ENCODE measurements at places on chromosomes 11 and 22. TPM values are rescaled to one million over a fixed set of nuclear protein-coding genes. Genes with fewer than 3 reads are reported as not detected.

DNA sequence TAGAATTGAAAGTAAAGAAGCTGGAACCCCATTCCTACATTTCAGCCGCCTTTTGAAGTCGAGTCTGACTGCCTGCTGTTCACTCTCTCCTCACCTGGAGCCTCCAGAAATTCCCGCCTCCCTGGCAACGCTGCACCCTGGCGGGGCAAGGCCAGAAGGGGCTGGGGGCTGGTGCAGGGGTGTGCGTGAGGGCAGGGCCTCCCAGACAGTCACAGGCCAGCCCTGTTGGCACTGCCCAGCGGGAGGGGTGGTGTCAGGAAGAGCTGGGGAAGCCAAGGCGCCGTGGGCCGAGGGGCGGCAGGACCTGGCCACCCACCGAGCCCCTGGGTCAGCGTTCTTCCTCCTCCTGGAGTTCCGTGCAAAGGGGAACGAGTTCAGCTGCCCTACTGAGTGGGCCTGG is 123.2 kb downstream of the KCNQ1OT1 start:
- no peak overlapping the region for H3K27ac ChIP-seq
- DNase-seq, result peak; percentile 6
- no peaks in the 10 kb centered on the region for H3K4me1 ChIP-seq
- no peak overlapping the region for H3K4me3 ChIP-seq
- H3K36me3 ChIP-seq, result no peaks in the 10 kb centered on the region
- H3K27me3 ChIP-seq, result no peaks in the 10 kb centered on the region

DNA sequence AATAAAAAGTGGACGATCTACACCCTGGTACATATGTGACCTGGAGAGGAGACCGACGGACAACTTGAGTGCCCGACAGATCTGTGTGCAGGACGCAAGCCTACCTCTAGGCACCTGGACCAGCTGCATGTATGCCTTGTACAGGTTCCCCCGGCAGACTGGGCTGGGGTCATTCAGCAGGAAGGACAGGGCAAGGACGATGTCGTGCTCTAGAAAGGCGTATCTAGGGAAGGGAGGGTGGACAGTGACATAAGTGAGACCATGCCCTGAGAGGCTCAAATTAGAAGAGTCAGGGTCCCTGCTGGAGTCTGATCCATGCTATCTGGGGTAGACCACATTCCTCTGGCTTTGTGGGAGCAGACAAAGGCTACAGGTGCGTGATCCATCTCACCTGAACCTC is 7.9 kb downstream of the RSPH14 start:
- H3K4me3 ChIP-seq, result no peak overlapping the region
- no peak for DNase-seq
- H3K36me3 ChIP-seq, result no peaks in the 10 kb centered on the region
- no peak overlapping the region for H3K27ac ChIP-seq
- H3K27me3 ChIP-seq, result no peaks in the 10 kb centered on the region

DNA sequence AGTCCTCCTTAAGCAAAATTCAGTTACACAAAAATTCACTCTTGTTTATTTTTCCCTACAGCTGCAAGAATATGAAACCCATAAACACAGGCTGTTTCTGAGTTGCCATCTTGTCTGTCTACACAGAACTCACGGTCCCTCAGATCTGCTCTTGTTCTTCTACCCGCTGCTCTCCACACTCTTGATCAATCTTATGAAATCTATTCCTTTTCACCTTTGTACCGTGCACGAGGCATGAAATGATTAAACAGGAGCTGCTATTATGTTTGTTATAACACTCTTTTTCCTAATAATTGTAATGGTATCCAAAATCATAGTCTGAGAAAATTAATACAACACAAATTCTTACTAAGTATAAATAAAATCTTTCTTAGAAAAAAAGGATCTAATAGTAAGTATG is 266.1 kb upstream of the PITPNB start:
- H3K4me1 ChIP-seq, result no peaks in the 10 kb centered on the region
- no peak for DNase-seq
- H3K27ac ChIP-seq, result no peak overlapping the region
- H3K27me3 ChIP-seq, result peaks cover 49% of the 10 kb centered on the region
- peaks cover 2% of the 10 kb centered on the region for H3K36me3 ChIP-seq
- H3K4me3 ChIP-seq, result no peak overlapping the region

DNA sequence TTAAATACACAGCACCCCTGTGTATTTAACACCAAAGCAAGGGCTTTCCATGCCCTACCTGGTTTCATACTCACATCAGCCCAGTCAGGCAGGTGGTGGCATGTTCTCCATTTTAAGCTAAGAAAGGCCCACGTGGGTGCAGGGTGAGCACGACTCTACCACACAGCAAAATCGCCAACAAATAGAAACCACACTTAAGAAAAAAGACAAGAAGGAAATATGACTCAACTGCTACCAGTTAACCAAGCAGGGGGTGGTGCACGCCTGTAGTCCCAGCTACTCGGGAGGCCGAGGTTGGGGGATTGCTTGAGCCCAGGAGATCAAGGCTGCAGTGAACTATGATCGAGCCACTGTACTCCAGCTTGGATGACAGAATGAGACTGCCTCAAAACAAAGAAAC is 35.2 kb upstream of the TFIP11 start:
- H3K27ac ChIP-seq, result peak overlapping the region; percentile 45
- H3K4me3 ChIP-seq, result no peak overlapping the region
- peaks cover 2% of the 10 kb centered on the region for H3K36me3 ChIP-seq
- H3K4me1 ChIP-seq, result peaks cover 16% of the 10 kb centered on the region
- no peak for DNase-seq
- no peaks in the 10 kb centered on the region for H3K27me3 ChIP-seq

DNA sequence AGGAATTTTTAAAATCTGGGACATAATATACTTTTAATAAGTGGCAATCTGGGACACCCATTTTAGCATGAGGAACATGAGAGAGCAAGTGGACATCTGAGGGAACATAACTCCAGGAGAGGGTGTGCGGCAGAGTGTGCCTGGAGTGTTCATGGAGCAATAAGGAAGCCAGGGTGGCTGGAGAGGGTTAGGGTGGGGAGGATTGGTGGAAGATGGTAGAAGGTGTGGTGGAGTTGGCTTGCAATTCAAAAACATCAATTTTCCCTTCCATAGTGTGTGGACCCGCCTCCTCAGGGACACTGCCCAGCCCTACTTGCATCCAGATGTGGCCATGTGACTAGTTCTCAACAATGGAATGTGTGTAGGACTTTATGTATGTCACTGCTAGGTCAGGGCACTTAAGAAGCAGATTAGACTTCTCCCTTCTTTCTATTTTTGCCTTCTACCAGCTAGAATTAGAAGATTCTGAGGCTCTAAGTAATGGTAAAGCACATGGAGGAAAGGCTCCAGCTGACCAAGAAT is 4.4 kb upstream of the DENND5A start:
- H3K4me3 ChIP-seq, result no peak overlapping the region
- H3K27me3 ChIP-seq, result no peaks in the 10 kb centered on the region
- peaks cover 12% of the 10 kb centered on the region for H3K4me1 ChIP-seq
- DNase-seq, result no peak
- H3K36me3 ChIP-seq, result no peaks in the 10 kb centered on the region

DNA sequence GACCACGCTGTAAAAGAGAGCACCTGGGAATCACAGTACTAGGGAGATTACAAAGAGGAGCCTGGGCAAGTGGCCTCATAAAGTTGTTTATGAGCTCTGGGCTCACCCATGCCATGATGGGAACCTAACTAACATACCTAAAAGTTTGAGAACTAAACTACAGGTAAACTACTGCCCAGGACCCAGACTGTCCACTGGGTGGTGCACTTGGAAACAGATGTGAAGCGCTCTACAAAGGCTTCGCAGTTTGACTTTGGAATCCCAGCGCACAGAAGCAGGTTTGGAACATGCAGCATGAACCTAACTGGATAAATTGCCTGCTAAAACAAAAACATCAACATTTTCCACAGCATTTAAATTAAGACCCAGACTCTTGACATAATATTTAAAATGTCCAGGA is 418.6 kb downstream of the FAM181B start:
- H3K36me3 ChIP-seq, result no peaks in the 10 kb centered on the region
- H3K27ac ChIP-seq, result no peak overlapping the region
- DNase-seq, result no peak
- no peak overlapping the region for H3K4me3 ChIP-seq
- H3K27me3 ChIP-seq, result no peaks in the 10 kb centered on the region

- peaks cover 2% of the 10 kb centered on the region for H3K4me1 ChIP-seq
- H3K27ac ChIP-seq, result no peak overlapping the region
- H3K4me3 ChIP-seq, result no peak overlapping the region
- peaks cover 80% of the 10 kb centered on the region for H3K27me3 ChIP-seq
- H3K36me3 ChIP-seq, result peaks cover 2% of the 10 kb centered on the region
Observed at GRCh38 chr22:22374579-22374978, 130.0 kb downstream of the VPREB1 start.

DNA sequence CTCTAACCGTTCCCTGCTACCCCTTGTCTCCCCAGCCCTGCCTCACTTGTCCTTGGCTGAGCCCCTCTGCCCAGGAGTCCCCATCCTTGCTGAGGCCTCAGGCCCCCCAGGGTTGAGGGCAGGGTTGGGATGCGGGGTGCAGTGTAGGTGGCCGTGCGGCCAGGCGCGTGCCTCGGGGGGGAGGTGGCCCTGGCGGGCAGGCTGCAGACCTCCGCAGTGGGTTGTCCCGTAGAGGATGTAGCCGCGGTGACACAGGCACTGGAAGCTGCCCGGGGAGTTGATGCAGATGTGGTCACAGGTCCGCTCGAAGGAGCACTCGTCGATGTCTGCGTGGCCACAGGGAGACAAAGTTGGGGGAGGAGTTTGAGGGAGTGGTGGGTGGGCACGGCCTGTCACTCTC is 41.9 kb upstream of the TTLL12 start:
- no peak overlapping the region for H3K27ac ChIP-seq
- no peak for DNase-seq

GRCh38 chr11:103803062-103803461 is 233.4 kb upstream of the DDI1 start:
- peak overlapping the region; percentile 32 for H3K27ac ChIP-seq
- H3K4me3 ChIP-seq, result no peak overlapping the region
- no peak for DNase-seq
- H3K4me1 ChIP-seq, result no peaks in the 10 kb centered on the region
- no peaks in the 10 kb centered on the region for H3K27me3 ChIP-seq
- no peaks in the 10 kb centered on the region for H3K36me3 ChIP-seq

DNA sequence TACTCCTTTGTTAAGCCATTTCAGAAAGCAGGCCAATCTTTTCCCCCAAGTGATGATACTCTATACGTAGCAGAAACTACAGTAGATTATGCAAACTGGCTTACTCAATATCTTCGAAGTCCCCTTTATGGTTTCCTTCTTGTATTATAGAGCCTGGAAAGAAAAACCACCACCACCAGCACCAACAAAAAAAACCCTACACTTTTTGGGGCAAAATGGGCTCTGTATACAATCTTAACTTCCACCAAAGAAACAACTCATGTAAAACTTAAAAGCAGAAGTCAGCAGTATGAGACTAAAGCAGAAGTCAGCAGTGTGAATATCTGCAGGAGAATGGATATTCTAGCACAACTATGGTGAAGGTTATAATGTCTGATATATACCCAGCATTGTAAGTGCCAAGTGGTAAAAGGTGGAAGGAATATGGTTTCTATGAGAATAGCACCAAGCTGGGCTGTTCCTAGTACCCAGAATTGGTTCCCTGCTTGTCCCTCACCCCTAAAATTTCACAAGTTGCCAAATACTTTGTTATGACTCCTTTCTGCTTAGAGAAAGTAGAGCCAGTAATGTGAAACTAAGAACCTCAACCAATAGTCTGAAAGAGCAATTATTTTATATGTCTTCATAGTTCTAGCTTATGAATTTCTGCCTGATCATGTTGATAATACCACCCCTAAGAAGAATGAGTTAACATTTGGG is 252.1 kb downstream of the SBF2 start:
- H3K36me3 ChIP-seq, result peaks cover 9% of the 10 kb centered on the region
- H3K4me1 ChIP-seq, result no peaks in the 10 kb centered on the region
- H3K27me3 ChIP-seq, result no peaks in the 10 kb centered on the region
- no peak overlapping the region for H3K27ac ChIP-seq
- no peak overlapping the region for H3K4me3 ChIP-seq

GRCh38 chr22:29267462-29267857 is 321 bp downstream of the RHBDD3 start:
- no peaks in the 10 kb centered on the region for H3K27me3 ChIP-seq
- DNase-seq, result no peak
- H3K4me1 ChIP-seq, result peaks cover 44% of the 10 kb centered on the region
- H3K4me3 ChIP-seq, result peak overlapping the region; percentile 99

DNA sequence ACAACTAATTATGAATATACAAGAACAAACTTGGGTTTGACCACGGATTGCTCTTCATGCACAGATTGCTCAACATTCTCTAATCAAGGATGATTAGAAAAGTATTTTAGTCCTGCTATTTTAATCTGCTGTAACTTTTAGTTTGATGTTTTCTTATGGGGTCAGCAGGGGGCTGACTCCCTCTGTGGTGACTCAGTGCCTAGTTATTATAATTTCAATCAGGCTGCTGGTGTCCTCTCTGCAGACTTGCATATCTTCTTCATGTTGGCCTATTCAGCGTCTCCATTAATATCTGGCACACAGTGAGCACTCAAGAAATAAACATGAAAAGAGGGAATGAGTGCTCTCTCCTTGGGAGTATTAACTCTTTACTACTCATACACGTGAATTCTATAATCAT is 223.8 kb upstream of the DDI1 start:
- no peaks in the 10 kb centered on the region for H3K4me1 ChIP-seq
- H3K27ac ChIP-seq, result no peak overlapping the region
- DNase-seq, result no peak

DNA sequence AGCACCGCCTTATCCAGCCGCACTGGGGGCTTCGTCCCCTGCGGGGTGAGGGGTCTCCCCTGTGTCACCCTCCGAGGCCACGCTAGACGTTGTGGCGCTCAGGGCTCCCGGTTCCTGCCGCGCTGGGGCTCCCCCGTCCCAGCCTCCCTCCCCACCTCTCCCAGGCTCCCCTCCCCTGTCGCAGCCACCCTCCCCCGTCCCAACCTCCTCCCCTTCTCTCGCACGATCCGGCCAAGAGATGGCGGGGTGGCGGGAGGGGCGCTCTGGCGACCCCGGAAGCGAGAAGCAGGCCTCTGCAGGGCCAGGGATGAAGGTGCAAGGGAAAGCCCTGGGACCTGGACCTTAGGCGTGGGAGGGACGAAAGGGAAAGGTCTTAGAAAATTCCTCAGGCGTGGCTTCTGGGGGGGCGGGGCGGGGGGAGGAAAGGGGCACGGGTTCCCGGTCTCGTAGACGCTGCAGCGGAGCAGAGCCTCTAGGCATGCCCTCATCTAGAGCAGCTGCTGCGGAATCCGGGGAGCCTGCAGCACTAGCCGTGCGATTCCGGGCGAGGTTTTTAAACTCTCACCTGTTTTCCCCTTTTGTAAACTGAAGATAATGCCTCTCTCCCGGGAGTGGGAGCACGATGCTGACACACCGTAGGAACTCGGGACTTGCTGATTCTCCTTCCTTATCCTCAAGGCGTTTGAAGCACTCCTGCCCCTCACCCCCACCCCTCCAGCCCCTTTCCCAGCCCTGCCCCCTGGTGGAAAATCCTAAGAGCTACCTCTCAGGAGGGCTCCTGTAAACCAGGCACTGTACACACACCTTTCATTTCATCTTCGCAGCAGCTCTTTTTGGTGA is 14.4 kb downstream of the KCNJ5 start:
- peak overlapping the region; percentile 83 for H3K4me3 ChIP-seq
- peaks cover 18% of the 10 kb centered on the region for H3K4me1 ChIP-seq
- peaks cover 39% of the 10 kb centered on the region for H3K27me3 ChIP-seq
- no peak overlapping the region for H3K27ac ChIP-seq
- no peak for DNase-seq

The RANGAP1 gene
- total RNA-seq, result 142 TPM

The FOLH1 gene
- not detected for total RNA-seq

The OR4D5 gene
- not detected for total RNA-seq

The CRYBB2 gene
- not detected for total RNA-seq

The POU2F3 gene
- not detected for total RNA-seq

The SLC22A6 gene
- not detected for total RNA-seq

The PKP3 gene
- total RNA-seq, result not detected

The C11orf91 gene
- not detected for total RNA-seq

All from T-helper 17 cell (primary cell).